ENCODE measurements at places on chromosomes 4 and X.

- no peak for DNase-seq
Observed at GRCh38 chr4:10006601-10007435, 14.5 kb downstream of the SLC2A9 start.

DNA sequence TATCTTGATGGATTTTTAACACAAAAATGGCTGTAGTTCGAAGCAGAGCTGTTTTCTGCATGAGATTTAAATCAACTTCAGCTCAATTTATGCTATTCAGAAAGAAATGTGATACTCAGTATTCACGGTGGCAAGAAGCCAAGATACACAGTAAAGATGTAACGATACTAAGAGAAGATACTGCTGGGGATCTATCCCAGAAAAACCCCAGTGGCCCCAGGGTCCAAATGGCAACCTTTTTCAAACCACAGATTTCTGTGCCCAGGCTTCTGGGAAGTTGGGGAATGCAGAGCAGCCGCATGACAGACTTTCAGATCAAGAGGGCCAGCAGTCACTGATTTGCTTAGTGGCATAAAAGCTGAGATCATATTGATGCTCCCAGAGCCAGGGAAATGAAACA lies 353.9 kb downstream of the AFF2 start:
- no peak for DNase-seq

GRCh38 chr4:178306565-178306964 lies 864.3 kb upstream of the AGA start:
- DNase-seq: peak; percentile 11

DNA sequence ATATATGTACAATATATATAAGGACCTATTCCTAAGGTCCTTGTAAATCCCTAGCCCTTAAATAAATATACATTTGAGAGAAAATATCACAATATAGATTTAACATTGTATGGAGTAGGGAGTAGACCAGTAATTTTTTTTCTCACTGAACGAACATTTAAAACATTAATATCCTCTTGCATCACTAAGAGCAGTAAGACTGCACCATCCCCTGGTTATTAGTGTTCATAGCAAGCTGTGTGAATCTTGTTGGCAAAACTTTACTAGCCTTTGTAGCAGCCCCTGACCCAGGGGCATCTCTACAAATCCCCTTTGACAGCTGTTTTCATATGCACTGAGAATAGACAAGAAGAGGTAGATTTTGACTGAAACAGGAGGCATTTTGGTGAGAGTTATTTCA lies 146.5 kb downstream of the IL1RAPL2 start:
- no peak for DNase-seq

GRCh38 chrX:129769467-129770154 lies 10.1 kb upstream of the SASH3 start:
- DNase-seq: no peak

Measured in globus pallidus (tissue), 1 donor.